ENCODE measurements at places on chromosomes 3 and 15.

DNA sequence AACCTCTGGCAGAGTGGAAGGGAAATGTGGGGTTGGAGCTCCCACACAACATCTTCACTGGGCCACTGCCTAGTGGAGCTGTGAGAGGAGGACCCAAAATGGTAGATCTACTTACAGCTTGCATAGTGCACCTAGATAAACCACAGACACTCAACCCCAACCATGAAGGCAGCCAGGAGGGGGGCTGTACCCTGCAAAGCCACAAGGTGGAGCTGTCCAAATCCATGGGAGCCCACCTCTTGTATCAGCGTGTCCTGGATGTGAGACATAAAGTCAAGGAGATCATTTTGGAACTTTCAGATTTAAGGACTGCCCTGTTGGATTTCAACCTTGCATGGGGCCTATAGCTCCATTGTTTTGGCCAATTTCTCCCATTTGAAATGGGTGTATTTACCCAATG, 20.9 kb downstream of the TP63 start:
- peak; percentile 24 for DNase-seq

DNA sequence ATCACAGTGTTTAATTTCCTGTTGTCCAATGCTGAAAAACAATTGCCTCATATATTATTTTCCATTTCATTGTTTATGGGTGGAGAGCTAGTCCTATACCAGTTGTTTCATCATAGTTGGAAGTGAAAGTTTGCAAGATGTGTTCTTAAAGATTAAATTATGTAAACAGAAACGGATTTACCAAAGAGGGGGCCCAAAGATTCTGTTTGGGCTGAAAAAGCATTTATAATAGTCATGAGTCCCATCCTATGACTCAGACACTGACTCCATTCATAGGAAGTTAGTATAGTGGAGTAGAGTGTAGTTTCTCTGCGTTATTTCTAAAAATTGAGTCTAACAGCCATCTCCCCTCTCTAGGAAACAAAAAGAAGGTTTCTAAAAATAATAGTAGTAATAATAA, 24.3 kb downstream of the NFKBIZ start:
- DNase-seq = peak; percentile 27

- DNase-seq = no peak
Measured at GRCh38 chr3:142890592-142890991, 1.7 kb upstream of the PCOLCE2 start.

DNA sequence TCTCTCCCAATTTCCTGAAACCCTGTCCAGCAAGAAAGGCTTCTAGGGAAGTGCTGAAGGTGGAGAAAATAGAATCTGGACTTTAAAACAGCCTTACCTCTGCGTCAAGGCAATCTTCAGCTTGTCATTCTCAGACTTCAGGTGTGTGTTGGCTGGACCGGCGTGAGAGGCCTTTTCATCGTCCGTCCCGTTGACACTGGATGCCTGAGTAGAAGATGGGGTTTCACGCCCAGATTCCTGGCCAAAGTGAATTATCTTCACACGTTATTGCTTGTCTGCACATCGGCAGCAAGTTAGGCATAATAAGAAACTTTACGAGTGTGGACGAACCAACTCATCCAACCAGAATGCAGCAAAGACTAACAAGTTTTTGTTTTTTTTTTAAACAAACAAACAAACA, 49.5 kb downstream of the WHAMM start:
- no peak for DNase-seq

- DNase-seq = no peak
Measured at GRCh38 chr3:51974277-51974962, 444 bp upstream of the ABHD14A start.

GRCh38 chr15:66941108-66941711, 124.2 kb upstream of the SMAD3 start:
- no peak for DNase-seq
